ENCODE measurements at places on chromosomes 7 and 10. TPM values are rescaled to one million over a fixed set of nuclear protein-coding genes. Genes with fewer than 3 reads are reported as not detected.

The PNLIPRP2 gene
- total RNA-seq = not detected

The WDR37 gene
- total RNA-seq = 22.0 TPM

The GOT1 gene
- 33.2 TPM for total RNA-seq

The C10orf105 gene
- 0.18 TPM for total RNA-seq

The CRHR2 gene
- not detected for total RNA-seq

The PRF1 gene
- 433 TPM for total RNA-seq

The CYP2C19 gene
- total RNA-seq = not detected

The ACTL6B gene
- total RNA-seq = not detected

The TMEM229A gene
- not detected for total RNA-seq

GRCh38 chr7:135162382-135163001 lies 8.0 kb downstream of the CYREN start:
- DNase-seq = no peak
- H3K4me1 ChIP-seq = peaks cover 39% of the 10 kb centered on the region
- H3K36me3 ChIP-seq = peaks cover 85% of the 10 kb centered on the region
- H3K4me3 ChIP-seq = no peak overlapping the region
- H3K27me3 ChIP-seq = no peaks in the 10 kb centered on the region

DNA sequence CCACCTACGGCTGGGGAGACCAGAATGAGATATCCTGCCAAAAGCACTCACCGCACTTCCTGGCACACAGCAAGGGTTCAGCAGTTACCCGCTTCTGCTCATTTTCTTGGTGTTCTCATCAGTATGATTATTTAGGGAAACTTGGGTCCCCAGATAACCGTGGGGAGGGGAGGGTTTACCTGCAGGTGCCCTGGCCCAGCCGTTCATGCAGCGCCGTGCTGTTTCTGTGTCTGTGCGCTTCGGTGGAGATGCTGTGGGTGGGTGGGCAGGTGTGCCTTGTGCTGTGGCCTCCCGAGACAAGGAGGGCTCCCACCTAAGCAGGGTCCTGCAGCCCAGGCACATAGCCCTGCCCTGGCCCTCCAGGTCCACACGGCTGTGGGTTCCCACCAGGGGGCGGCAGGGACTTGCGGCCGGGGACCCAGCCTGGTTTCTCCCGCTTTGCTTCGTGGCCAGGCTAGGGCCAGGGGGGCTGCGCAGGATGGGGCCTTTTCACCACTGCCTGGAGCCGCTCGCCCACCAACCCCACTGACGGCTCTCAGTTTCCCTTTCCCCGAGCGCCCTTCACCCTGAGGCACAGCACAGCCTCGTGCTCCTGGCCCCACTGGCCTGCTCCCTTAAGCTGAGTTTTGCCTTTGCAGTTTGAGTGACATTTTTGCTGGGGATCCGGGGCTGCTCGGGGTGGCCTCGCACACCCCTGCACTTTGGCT lies 78.5 kb downstream of the LHPP start:
- peaks cover 7% of the 10 kb centered on the region for H3K4me1 ChIP-seq
- H3K27me3 ChIP-seq = no peaks in the 10 kb centered on the region
- no peak overlapping the region for H3K27ac ChIP-seq
- H3K4me3 ChIP-seq = no peak overlapping the region
- no peaks in the 10 kb centered on the region for H3K36me3 ChIP-seq

DNA sequence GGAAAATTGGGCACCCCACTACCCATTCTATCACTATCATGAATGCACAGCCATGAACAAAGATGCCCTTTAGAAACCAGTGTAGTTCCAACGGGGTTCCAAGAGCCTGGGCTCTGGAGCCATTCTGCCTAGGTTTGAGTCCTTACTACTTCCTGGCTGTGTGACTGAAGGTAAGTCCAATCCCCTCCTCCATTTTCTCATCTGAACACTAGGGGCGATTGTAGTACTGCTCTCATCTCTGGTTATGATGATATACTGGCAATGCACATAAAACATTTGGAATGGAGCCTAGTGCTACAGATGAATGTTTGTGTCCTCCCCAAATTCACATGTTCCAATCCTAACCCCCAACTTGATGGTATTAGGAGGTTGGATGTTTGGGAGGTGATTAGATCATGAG lies 28.1 kb upstream of the CDH23 start:
- peaks cover 22% of the 10 kb centered on the region for H3K4me1 ChIP-seq
- H3K4me3 ChIP-seq = no peak overlapping the region
- H3K27ac ChIP-seq = no peak overlapping the region
- peaks cover 2% of the 10 kb centered on the region for H3K27me3 ChIP-seq

- peaks cover 3% of the 10 kb centered on the region for H3K27me3 ChIP-seq
- H3K4me1 ChIP-seq = peaks cover 3% of the 10 kb centered on the region
- H3K27ac ChIP-seq = no peak overlapping the region
- H3K36me3 ChIP-seq = peaks cover 1% of the 10 kb centered on the region
Measured at GRCh38 chr10:88236121-88236743, 346.9 kb downstream of the RNLS start.

- no peak overlapping the region for H3K27ac ChIP-seq
- peaks cover 96% of the 10 kb centered on the region for H3K27me3 ChIP-seq
- no peak overlapping the region for H3K4me3 ChIP-seq
- no peak for DNase-seq
Measured at GRCh38 chr7:97016381-97017191, 8.0 kb downstream of the DLX5 start.

GRCh38 chr10:60235001-60235400 lies 154.7 kb downstream of the ANK3 start:
- H3K4me3 ChIP-seq = no peak overlapping the region
- H3K27me3 ChIP-seq = peaks cover 9% of the 10 kb centered on the region
- H3K4me1 ChIP-seq = peaks cover 27% of the 10 kb centered on the region
- DNase-seq = no peak
- no peak overlapping the region for H3K27ac ChIP-seq

DNA sequence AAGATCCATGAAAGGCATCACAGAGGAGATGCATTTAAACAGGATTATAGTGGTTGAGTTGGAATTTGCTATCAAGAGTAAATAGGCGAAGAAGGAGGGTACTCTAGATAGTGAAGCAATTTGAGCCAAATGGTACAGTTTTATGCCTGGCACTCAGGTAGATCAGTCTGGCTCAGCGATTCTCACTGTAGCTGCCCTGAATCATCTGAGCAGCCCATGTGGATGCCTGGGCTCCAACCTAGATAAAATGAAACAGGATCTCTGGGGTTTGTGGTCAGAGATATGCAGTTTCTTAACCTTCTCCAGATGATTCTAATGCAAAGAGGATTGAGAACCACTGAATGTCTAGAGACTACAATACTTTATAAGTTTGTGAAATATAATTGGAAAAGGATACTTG lies 282.0 kb upstream of the FZD1 start:
- DNase-seq = no peak
- H3K27me3 ChIP-seq = no peaks in the 10 kb centered on the region
- H3K36me3 ChIP-seq = no peaks in the 10 kb centered on the region

- no peak overlapping the region for H3K27ac ChIP-seq
- H3K27me3 ChIP-seq = peaks cover 59% of the 10 kb centered on the region
- no peaks in the 10 kb centered on the region for H3K36me3 ChIP-seq
- DNase-seq = no peak
Measured at GRCh38 chr7:45240926-45241325, 83.3 kb downstream of the RAMP3 start.

- H3K27me3 ChIP-seq = peaks cover 53% of the 10 kb centered on the region
- H3K4me3 ChIP-seq = no peak overlapping the region
- no peak overlapping the region for H3K27ac ChIP-seq
- H3K36me3 ChIP-seq = no peaks in the 10 kb centered on the region
Measured at GRCh38 chr10:27779462-27780015, 33.9 kb upstream of the MKX start.

DNA sequence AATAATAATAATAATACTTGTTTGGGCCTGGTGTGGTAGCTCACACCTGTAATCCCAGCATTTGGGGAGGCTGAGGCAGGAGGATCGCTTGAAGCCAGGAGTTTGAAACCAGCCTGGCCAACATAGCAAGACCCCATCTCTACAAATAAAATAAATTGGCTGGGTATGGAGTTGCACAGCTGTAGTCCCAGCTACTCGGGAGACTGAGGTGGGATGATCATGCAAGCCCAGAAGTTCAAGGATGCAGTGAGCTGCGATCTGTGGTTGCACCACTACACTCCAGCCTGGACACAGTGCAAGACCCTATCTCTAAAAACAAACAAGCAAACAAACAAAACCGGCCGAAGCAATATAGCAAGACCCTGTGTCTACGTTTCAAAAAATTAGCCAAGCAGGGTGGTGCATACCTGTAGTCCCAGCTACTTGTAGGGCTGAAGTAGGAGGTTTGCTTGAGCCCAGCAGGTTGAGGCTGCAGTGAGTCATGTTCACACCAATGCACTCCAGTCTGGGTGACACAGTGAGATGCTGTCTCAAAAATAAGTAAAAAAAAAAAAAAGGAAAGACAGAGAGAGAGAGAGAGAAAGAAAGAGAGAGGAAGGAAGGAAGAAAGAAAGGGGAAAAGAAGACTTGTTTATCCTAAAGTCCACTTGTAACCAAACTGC lies 85.6 kb upstream of the KDM7A start:
- H3K4me1 ChIP-seq = peaks cover 34% of the 10 kb centered on the region
- H3K36me3 ChIP-seq = peaks cover 11% of the 10 kb centered on the region
- H3K27me3 ChIP-seq = no peaks in the 10 kb centered on the region
- H3K4me3 ChIP-seq = no peak overlapping the region
- peak overlapping the region; percentile 92 for H3K27ac ChIP-seq

DNA sequence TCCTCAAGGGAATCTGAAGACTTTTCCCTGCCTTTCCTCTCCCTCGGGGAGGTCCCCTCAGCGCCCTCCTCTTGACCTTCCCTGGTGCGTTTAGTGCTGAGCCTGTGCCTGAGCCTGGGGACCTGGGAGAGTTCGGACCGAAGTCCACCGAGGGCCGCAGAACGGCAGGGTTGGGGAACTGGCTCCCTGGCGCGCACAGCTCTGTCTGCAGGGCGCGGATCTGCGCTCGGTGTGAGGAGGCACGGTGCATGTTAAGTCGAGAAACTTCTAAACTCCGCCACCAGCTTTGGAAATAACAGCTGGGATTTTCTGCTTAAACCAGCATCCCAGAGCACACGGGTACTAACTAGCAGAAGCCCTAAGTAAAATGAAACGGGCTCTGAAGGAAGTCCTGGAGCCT lies 44.2 kb upstream of the SLC29A4 start:
- peaks cover 22% of the 10 kb centered on the region for H3K4me1 ChIP-seq
- no peak overlapping the region for H3K27ac ChIP-seq
- no peaks in the 10 kb centered on the region for H3K36me3 ChIP-seq
- DNase-seq = no peak

GRCh38 chr10:30432622-30433305 lies 1.2 kb upstream of the MAP3K8 start:
- H3K36me3 ChIP-seq = peaks cover 29% of the 10 kb centered on the region
- peak overlapping the region; percentile 95 for H3K27ac ChIP-seq
- DNase-seq = no peak
- H3K4me1 ChIP-seq = peaks cover 47% of the 10 kb centered on the region

- H3K4me1 ChIP-seq = no peaks in the 10 kb centered on the region
- no peak for DNase-seq
- no peaks in the 10 kb centered on the region for H3K27me3 ChIP-seq
- no peak overlapping the region for H3K4me3 ChIP-seq
- H3K27ac ChIP-seq = no peak overlapping the region
Measured at GRCh38 chr7:40749877-40750276, 615.1 kb downstream of the SUGCT start.

DNA sequence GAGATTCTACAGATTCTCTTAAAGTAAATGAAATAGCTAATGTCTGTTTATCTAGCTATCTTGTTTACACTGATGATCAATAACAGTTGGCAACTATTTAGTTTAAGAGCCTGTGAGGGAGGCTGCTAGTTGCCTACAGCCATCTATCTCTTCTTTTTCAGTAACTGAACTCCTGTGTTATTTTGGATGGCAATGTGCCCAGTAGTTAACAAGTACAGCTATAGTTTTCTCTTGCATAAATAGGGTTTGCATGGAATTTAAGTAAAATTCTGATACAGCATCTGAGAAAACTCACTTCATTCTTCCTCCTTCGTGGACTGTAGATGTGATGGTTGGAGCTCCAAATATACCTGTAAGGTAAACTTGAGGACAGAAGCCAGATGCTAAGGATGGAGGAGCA lies 219.5 kb upstream of the POT1 start:
- no peaks in the 10 kb centered on the region for H3K4me1 ChIP-seq
- H3K36me3 ChIP-seq = no peaks in the 10 kb centered on the region
- H3K4me3 ChIP-seq = no peak overlapping the region
- H3K27me3 ChIP-seq = no peaks in the 10 kb centered on the region
- DNase-seq = no peak

DNA sequence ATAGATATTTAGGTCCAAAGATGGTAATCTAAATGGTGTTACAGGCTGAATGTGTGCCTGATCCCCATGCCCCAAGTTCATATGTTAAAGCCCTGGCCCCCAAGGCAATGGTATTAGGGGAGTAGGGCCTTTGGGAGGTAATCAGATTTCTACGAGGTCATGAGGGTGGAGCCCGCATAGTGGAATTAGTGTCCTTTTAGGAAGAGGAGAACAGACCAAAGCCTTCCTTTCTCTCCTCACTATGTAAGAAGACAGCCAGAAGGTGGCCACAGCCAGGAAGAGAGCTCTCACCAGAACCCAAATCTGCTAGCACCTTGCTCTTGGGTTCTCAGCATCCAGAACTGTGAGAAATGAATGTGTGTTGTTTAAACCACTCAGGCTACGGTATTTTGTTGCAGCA lies 15.2 kb downstream of the ERVW-1 start:
- no peak overlapping the region for H3K4me3 ChIP-seq
- H3K27me3 ChIP-seq = no peaks in the 10 kb centered on the region
- no peaks in the 10 kb centered on the region for H3K36me3 ChIP-seq
- no peak overlapping the region for H3K27ac ChIP-seq

DNA sequence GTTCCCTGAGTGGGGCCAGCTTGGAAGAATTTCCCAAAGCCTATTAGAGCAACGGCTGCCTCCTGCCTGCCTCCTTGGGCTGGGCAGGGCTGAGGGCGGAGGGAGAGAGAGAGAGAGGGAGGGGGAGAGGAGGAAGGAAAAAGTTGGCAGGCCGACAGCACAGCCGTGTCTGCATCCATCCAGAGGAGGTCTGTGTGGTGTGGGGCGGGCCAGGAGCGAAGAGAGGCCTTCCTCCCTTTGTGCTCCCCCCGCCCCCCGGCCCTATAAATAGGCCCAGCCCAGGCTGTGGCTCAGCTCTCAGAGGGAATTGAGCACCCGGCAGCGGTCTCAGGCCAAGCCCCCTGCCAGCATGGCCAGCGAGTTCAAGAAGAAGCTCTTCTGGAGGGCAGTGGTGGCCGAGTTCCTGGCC lies at the start of gene AQP1:
TSS of gene AQP1 (plus strand) at position 293 of the 409 bp plus-strand sequence. CDS start at position 350, 57 bp downstream.
- no peaks in the 10 kb centered on the region for H3K4me1 ChIP-seq
- no peaks in the 10 kb centered on the region for H3K27me3 ChIP-seq
- no peaks in the 10 kb centered on the region for H3K36me3 ChIP-seq
- H3K4me3 ChIP-seq = no peak within 1 kb of the TSS

DNA sequence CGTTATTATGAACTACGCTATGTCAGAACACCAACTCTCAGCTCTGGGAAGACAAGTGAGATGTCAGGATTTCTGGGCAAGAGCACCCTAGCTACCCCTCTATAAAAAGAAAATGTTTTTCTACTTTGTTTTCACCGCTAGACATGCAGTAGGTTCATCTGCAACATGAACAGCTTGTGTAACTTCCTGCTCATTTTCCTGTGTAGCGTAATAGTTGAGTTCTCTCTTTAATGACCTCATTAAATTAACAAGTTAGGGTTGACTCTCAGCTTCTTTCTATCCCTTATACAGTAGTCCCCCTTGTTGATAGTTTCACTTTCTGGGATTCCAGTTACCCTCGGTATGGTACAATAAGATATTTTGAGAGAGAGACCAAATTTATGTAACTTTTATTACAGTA lies 329.4 kb upstream of the ZNF32 start:
- H3K27ac ChIP-seq = no peak overlapping the region
- no peaks in the 10 kb centered on the region for H3K36me3 ChIP-seq
- no peaks in the 10 kb centered on the region for H3K27me3 ChIP-seq
- no peak for DNase-seq
- no peak overlapping the region for H3K4me3 ChIP-seq

Measured in activated CD8-positive, alpha-beta memory T cell treated with anti-CD3 and anti-CD28 coated beads, Interleukin-2, amount 10 ng/mL, durations not matched to agents 7 days and 5 days (primary cell).